ENCODE measurements at places on chromosomes 5 and 9. TPM values are rescaled to one million over a fixed set of nuclear protein-coding genes. Genes with fewer than 3 reads are reported as not detected.

Gene SLC25A48
- total RNA-seq = not detected

Gene OBP2B
- not detected for total RNA-seq

Gene NPR3
- 0.70 TPM for total RNA-seq

Gene NMUR2
- total RNA-seq = 0.87 TPM

Gene ZNF782
- 2.6 TPM for total RNA-seq

Gene CCDC69
- total RNA-seq = 10.6 TPM

Gene EIF4E1B
- total RNA-seq = not detected

Gene TEX48
- not detected for total RNA-seq

Gene FREM1
- 0.06 TPM for total RNA-seq

Gene NEUROG1
- not detected for total RNA-seq

Gene ERAP2
- total RNA-seq = 12.7 TPM

Gene GDA
- 0.05 TPM for total RNA-seq

Gene TRIP13
- 15.8 TPM for total RNA-seq

Gene CARTPT
- total RNA-seq = not detected

Gene LRRC19
- total RNA-seq = not detected

Gene HAPLN1
- not detected for total RNA-seq

Gene LARP1
- total RNA-seq = 177 TPM

Gene TMEM171
- total RNA-seq = 2.3 TPM

Gene OR1L6
- total RNA-seq = not detected

Gene DAP
- 106 TPM for total RNA-seq

Gene PCDHGA9
- total RNA-seq = 4.5 TPM

Gene EFNA5
- 15.6 TPM for total RNA-seq

Gene ARID3C
- total RNA-seq = not detected

Gene KIF24
- total RNA-seq = 1.8 TPM

Gene GMCL2
- not detected for total RNA-seq

Gene NUDT12
- total RNA-seq = 3.0 TPM

Gene GARIN3
- not detected for total RNA-seq

Gene ENTPD8
- 0.10 TPM for total RNA-seq

Gene LCNL1
- not detected for total RNA-seq

Gene PRRX2
- total RNA-seq = 1.4 TPM

Gene C5orf46
- not detected for total RNA-seq

Gene INSL6
- not detected for total RNA-seq

Gene GFI1B
- total RNA-seq = not detected

Gene MZB1
- 0.29 TPM for total RNA-seq

Gene SH2D3C
- 94.0 TPM for total RNA-seq

Gene SHOC1
- not detected for total RNA-seq

Gene NDOR1
- 12.8 TPM for total RNA-seq

All from glomerular endothelial cell (primary cell).